ENCODE measurements at places on chromosomes 6 and 20. TPM values are rescaled to one million over a fixed set of nuclear protein-coding genes. Genes with fewer than 3 reads are reported as not detected.

KPNA5 gene
- total RNA-seq: 12.6 TPM

DLL1 gene
- 21.3 TPM for total RNA-seq

TUBE1 gene
- 41.6 TPM for total RNA-seq

MEP1A gene
- not detected for total RNA-seq

PTK7 gene
- 2.3 TPM for total RNA-seq

LCA5 gene
- 5.8 TPM for total RNA-seq

PTGIS gene
- 39.2 TPM for total RNA-seq

TRPC4AP gene
- total RNA-seq: 112 TPM

CD24 gene
- total RNA-seq: 1.5 TPM

SYCP2L gene
- 4.6 TPM for total RNA-seq

TGM3 gene
- total RNA-seq: not detected

COL19A1 gene
- total RNA-seq: not detected

BANF2 gene
- not detected for total RNA-seq

BMP6 gene
- total RNA-seq: 43.0 TPM

SLC22A2 gene
- not detected for total RNA-seq

CALHM4 gene
- total RNA-seq: not detected

TMEM74B gene
- 1.1 TPM for total RNA-seq

ASIP gene
- not detected for total RNA-seq

MEI4 gene
- 0.16 TPM for total RNA-seq

OXT gene
- 2.0 TPM for total RNA-seq

CLVS2 gene
- total RNA-seq: not detected

OPRL1 gene
- 1.5 TPM for total RNA-seq

PAK5 gene
- total RNA-seq: not detected

PABPC1L gene
- total RNA-seq: 8.5 TPM

SLC17A1 gene
- not detected for total RNA-seq

PLA2G7 gene
- total RNA-seq: 2.4 TPM

ADGRF1 gene
- not detected for total RNA-seq

APOM gene
- total RNA-seq: 2.7 TPM

SMOC2 gene
- 52.4 TPM for total RNA-seq

TAGAP gene
- total RNA-seq: 0.57 TPM

Data from subcutaneous adipose tissue (tissue), 4 donors.